NCI-H82 (cell line): ENCODE measurements at places on chromosomes 11 and 22.

GRCh38 chr11:103332409-103332808 lies 223.2 kb downstream of the DYNC2H1 start:
- no peak for DNase-seq

GRCh38 chr11:10807493-10808234 lies 1.1 kb downstream of the EIF4G2 start:
- DNase-seq, result peak; percentile 49

DNA sequence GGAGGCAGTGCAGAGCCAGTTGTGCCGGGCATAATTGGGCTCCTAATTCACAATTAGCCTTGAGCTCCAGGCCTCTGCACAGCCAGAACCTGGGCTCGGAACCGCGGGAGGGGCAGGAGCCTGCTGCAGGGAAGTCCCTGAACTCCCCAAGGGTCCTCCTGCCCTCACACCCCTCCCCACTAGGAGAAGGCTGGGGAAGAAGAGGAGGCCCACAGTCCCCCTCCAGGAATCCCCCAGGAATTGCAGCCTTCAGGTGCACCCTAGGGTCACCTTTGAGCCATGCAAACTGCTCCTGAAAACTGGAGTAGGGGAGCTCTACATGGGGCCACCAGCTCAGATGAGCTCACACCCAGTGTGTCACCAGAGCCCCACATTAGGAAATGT lies 93.8 kb upstream of the LMO1 start:
- no peak for DNase-seq

DNA sequence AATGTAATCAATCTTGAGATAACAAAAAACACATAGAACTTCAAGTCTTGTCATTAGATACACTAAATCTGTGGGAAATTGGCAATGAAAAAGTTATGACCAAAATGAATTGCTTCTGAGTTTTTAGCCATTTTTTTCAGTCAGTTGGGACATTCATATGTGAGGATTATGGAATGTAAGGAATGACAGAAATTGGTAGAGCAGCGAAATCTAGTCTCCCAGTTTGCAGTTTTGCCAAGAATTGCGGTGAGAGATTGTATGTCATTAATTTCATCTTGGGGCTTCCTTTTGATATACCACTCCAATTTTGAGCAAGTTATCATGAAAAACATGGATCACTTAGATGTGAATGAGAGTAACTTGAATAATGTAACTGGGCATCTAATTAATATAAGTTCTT lies 49.9 kb downstream of the SIK2 start:
- DNase-seq, result no peak

- DNase-seq, result no peak
Observed at GRCh38 chr11:129704831-129705230, 110.8 kb upstream of the TMEM45B start.

DNA sequence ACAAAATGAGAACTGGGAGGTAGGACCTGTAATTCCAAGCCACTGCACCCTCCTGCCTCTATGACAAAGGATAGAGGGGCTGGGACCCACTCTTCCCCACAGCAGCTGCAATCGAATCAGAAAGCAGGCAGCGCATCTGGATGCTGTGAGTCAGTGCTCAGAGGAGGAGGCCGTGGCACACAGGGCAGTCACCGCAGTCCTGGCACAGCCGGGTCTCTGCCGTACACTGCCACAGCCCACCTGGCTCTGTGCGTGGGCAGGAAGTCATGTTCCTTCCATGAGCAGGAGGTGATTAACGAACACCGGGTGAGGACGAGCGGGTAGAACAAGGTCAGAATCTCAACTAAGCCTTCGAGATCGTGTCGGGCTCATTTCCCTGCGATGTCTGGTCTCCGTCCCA lies 30.2 kb upstream of the PPFIA1 start:
- no peak for DNase-seq
